ENCODE measurements at places on chromosomes 7 and 10.

DNA sequence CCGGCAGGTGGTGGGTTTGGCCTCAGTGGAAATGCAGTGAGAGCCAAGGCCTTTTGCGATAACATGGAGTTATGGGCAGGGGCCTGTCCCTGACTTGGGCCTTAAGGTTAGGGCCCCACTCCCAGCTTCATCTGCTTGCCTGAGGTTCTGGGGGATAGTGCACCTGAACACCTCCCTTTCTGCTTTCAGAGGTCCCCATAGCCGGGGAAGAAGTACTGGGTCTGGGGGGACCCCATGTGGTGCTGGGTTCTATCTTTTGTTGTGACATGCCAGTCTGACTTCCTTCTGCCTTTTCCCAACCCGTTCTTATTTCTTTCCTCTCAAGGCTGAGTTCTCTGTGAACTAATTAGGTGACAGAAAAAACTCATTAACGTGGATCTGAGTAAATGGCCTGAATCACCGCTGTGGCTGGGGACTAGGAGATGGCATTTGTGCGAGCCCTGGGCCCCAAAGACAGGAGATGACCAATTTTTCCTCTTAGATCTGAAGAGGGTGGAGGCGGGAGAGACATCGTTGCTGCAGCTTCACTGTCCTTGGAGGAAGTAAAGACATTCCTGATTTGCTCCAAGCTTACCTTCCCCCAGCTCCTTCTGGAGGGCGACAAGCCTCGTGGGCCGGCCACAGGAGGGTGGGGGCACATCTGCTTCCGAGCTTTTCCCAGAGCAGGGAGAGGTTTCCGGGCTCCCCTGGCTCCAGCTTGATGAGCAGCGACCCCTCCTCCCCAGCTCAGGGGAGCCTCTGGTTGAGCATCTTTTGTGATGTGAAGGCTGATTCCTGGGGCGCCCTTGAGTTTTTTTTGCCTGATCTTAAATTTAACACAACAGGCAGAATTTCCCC is 2.0 kb downstream of the AGAP3 start:
- DNase-seq: no peak

DNA sequence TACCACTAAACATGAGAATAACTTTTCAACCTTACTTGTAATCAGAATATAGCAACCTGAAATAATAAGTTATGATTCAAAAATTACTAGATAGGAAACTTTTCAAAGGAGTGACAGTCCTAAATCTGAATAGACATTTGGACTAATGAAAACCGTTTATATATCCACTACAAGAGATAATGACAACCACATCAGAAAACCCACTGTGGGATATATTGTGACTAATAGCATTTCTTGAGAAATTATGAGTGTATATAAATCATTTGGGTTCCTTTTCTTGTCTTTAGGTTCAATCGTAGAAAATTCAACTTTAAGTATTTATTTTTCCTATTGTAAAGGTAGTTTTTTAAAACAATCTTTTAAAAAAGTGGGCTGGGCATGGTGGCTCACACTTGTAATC is 170.2 kb upstream of the PRSS58 start:
- no peak for DNase-seq

- DNase-seq: no peak
Measured at GRCh38 chr7:68535266-68535665, 1063.0 kb upstream of the AUTS2 start.

DNA sequence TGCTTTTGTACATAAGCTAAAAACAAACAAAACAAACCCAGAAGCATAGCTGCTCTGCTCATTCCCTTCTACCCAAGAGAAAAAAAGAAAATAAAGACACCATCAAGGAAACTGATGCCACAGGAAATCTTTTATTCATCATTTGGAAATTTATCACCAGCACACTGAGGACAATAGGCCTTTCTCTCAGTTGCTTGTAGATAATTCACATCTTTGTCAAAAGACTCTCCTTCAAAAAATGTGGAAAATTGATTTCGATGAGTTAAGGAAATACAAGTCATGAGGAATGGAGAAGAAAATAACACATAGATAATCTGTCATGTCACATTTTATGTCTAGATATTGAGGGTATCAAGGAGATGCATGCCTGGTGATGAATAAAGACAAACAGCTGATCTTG is 53.5 kb downstream of the ZNF37A start:
- no peak for DNase-seq

GRCh38 chr7:3193379-3194120 is 107.5 kb upstream of the SDK1 start:
- DNase-seq: no peak

- no peak for DNase-seq
Measured at GRCh38 chr7:40507166-40507565, 372.4 kb downstream of the SUGCT start.

- no peak for DNase-seq
Measured at GRCh38 chr7:98222533-98223195, 11.4 kb downstream of the BHLHA15 start.

GRCh38 chr7:14900051-14900450 is 2.5 kb downstream of the DGKB start:
- DNase-seq: no peak

- no peak for DNase-seq
Measured at GRCh38 chr7:67766906-67767410, 770.3 kb downstream of the TYW1 start.

GRCh38 chr7:113806633-113807327 is 112.0 kb downstream of the PPP1R3A start:
- no peak for DNase-seq

- no peak for DNase-seq
Measured at GRCh38 chr10:47337310-47337709, 10.9 kb upstream of the RBP3 start.

DNA sequence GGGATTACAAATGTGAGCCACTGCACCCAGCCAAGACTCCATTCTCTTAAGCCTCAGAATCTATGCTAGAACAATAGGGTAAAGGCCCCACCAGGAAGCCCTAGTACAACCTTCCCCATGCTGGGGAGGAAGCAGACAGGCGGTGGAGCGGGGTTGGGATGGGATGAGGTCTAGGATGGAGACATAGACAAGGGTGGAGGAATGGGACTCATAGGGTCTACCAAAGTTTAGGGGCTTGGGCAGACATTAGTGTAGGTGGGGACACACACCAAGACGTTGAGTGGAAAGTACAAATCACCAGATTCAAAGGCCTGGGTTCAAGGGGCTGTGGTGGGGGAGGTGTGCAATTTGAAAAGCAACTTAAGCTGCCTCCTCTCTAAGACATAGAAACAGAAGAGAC is 19.3 kb downstream of the PRSS2 start:
- DNase-seq: no peak

- DNase-seq: no peak
Measured at GRCh38 chr7:46233585-46234329, 312.7 kb upstream of the IGFBP3 start.

GRCh38 chr10:89458291-89458690 is 43.9 kb downstream of the IFIT5 start:
- DNase-seq: no peak

DNA sequence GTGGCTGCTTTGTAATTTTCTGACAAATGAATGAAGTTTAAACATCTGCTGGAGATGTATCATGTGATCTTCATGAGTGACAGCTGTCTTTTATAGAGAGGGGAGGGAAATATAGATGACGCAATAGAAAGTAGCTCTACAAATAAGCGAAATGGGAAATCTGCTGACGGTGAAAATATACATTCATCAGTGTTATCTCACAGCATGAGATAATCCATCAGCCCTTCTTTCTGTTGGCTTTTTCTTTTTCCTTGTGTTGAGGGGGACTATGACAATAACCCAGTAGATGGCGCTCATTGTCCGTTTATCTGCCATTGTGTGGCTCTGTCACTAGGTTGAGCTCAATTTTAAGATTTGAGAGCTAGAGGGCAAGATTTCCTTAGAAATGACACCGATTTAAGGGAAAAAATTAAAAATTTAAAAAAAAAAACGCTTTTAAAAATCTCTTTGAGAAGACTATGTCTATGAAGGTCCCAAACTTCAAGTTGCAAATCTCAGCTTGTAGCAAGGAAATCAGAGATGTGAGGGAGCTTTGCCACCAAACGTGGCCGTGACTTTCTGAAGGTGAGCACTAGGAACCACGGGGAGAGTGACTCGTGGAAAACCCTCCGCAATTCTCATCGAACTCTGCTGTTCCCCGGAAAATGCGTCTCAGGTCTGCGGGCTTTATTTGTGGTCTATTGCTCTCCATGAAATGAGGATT is 114.6 kb upstream of the SFMBT2 start:
- DNase-seq: peak; percentile 44

- DNase-seq: no peak
Measured at GRCh38 chr7:22561895-22562593, 62.1 kb upstream of the STEAP1B start.

DNA sequence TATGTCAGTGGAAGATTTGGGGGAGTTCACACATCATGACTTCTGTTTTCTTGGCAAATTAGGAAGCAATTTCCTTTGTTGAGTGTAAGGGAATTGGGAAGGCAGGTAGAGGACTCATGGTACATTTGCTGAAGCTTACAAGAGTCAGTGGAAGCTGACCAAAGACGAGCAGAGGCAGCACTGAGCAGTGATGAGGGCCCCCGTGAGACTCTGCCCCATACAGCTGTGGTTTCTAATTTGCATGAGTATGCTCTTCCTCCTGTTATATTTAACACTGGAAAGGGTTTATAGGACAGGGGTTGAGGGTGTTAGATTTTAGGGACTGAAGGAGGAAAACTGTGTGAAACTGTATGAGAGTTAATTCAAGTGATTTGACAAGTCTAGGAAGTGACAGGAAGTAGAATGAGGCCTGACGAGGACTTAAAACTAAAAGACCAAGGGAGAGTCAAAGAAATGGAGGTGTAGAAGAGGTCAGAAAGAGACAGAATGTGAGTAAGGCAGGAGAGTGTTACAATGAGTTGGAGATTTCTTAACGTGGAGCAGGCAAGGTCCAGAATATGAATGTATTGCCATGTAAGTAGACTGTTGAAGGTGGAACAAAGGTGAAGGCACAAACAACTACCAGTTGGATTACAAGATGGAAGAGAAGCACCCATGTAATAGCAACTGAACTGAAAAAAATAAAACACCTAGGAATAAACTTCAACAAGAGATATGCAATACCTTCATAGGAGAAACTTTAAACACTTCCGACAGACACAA is 23.5 kb upstream of the MRPS17 start:
- DNase-seq: no peak

DNA sequence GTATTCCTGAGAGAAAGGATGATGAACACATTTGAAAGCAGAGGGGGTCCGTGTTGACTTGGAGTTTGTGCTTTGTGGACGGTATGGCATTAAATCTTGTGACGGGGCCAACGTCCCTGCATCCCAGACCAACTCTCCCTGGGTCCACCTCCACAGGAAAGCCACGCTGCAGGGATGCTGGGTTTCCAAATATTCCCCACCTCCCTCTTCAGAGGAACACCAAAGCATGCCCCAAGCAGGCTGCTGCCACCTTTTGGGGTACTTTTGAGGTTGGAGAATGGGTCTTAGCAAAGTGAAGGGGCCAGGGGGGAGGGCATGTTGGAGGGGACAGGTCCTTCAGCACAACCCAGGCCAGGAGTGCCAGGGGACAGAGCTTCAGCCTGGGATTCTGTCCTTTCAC is 504.4 kb downstream of the TCERG1L start:
- DNase-seq: no peak

DNA sequence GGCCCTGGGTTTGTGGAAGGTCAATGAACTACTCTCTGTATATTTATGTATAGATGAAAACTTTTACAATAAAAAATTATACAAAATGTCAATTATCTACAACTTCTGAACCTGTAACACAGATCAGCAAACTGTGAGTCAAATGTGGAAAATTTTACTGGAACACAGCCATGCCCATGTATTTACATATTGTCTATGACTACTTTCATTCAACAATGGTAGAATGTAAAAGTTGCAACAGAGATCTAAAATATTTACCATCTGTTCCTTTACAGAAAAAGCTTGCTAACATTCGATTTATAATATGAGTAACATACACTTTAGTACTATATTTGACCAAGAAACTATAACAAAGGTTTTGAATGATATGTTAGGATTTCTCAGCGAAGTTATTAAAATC is 481.6 kb downstream of the PARD3 start:
- no peak for DNase-seq

GRCh38 chr7:138726288-138726687 is 25.1 kb upstream of the SVOPL start:
- DNase-seq: no peak

- no peak for DNase-seq
Measured at GRCh38 chr10:101670635-101671034, 24.3 kb downstream of the FBXW4 start.

DNA sequence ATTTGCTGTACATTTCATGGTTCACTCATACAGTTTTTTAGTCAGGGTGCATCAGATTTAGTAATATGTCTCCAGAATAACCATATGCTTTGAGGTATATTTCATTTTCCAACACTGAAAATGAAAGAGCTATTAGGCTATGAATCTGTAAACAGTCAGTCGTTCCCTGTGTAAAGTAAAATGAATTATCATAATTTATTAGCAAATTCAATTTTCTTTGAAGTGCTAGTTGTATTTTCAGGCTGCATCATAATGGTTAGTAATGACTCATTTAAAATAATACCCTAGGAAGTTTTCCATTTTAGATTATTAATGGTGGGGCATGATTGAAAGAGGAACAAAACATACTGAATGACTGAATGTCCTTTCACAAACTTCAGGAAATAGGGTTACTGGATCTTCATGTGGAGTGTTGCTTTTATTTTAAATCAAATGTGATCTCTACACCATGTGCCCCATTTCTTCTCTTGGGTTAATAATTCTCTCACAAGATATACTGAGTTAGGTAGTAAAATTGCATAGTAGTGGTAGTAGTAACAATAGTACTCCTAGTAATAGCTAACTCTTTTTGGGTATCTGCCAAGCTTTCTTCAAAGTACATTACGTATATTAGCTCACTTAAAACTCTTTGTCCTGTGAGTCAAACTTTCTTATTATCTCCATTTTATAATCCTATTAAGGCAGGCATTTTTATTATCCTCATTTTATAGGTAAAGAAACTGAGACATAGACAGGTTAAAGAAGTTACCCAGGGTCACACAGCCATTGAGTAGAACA is 476.5 kb downstream of the SUGCT start:
- DNase-seq: no peak

- no peak for DNase-seq
Measured at GRCh38 chr7:51665045-51665780, 348.6 kb upstream of the COBL start.

DNA sequence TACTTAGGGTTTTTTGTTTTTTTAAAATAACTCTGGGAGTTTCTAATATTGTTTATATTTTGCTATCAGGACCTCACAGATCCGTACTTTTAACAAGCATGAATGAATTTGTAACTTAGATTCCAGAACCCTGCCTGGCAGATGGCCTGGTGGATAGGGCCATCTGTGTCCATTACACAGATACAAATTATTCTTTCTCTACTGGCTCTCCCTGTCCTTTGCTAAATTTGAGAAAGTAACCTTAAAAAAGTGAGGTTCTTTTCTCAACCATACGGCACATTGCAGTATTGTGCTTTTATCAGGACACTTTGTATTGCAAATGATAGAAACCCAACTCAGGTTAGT is 26.6 kb downstream of the LCOR start:
- no peak for DNase-seq
